ENCODE measurements at places on chromosomes 2 and 18.
A peak's percentile ranks its signal among the peaks of the same experiment; 100 is the strongest.

- no peak for DNase-seq
Measured at GRCh38 chr2:231819447-231820042, 33.3 kb downstream of the COPS7B start.

GRCh38 chr18:69934601-69935265 is 12.9 kb downstream of the CD226 start:
- DNase-seq, result no peak

- DNase-seq, result no peak
Measured at GRCh38 chr2:174561283-174561971, 36.2 kb downstream of the WIPF1 start.

DNA sequence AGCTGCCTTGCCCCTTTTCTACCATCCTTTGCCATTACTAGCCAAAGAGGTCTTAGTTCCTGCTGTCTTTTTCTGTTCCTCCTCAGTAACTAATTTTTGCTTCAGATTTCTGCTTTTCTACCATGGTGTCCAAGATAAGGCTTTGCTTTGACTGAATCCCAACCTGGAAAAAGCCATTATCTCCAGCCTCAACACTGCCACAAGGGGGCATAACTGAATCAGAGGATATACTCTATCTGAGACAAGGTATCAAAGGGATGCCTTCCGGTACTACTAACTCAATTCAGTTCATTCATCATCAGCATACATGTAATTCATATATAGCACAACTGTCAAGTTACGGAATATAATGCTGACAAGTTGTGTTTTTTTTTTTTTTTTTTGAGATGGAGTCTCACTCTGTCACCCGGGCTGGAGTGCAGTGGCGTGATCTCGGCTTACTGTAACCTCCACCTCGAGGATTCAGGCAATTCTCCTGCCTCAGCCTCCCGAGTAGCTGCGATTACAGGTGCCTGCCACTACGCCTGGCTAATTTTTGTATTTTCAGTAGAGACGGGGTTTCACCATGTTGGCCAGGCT is 11.4 kb downstream of the OSGEPL1 start:
- DNase-seq, result peak; percentile 29

GRCh38 chr2:215765729-215766360 is 247.5 kb downstream of the MREG start:
- no peak for DNase-seq

- DNase-seq, result no peak
Measured at GRCh38 chr2:52335727-52336126, 1303.8 kb upstream of the NRXN1 start.

- DNase-seq, result no peak
Measured at GRCh38 chr2:20067992-20068584, 16.7 kb upstream of the LAPTM4A start.

- DNase-seq, result no peak
Measured at GRCh38 chr18:79329786-79330185, 65.9 kb upstream of the NFATC1 start.

DNA sequence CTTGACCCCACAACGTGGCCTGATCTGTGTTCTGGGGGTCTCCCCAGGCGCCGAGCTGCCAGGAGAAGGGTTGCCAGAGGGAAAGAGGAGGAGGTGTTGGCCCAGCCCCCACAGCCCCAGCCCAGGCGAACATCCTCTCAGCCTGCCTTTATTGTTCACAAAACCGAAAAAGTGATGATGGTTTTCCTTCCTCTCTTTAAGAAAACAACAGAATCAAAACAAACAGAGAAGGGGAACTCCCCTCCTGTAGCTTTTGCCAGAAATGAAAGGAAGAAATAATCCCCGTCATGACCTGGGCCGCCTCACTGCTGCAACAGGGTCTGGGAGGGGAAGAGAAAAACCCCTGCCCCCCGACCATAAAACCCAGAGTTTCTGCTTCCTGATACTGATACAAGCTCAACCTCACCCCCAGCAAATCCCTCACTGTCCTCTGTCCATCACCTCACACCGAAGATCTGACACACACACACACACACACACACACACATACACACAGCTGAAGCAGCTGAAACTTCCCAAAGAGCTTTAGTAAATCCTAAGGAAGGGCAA is 52.0 kb downstream of the ZFP36L2 start:
- peak; percentile 60 for DNase-seq

DNA sequence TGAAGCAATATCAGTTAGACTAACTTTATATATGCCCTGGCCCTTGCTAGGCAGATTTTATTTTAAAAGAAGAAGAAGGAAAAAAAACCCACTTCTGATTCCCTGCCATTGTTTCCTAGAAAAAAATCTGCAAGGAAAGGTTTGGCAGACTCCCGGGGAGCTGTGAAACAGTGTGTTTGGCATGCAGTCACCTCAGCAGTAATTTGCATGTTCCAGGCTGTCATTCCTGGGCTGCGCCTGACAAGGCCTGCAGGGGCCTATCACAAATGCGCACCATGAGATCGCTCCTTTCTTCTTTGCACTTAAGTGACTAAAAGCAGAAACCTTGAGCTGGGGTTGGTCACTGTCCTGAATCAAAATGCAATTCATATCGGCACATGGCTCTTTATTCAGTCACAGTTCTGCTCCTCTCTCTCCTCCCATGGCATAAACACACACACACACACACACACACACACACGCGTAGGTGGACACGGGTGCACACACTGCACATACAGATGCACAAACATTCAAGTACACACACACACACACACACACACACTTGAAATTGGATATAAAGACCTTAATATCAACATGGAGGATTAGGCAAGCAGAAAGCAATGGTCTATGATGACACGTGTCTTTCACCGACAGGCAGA is 172.8 kb downstream of the MYT1L start:
- DNase-seq, result no peak

GRCh38 chr18:11839556-11839955 is 11.7 kb upstream of the CHMP1B start:
- DNase-seq, result no peak

GRCh38 chr2:73043276-73043675 is 28.2 kb downstream of the SFXN5 start:
- DNase-seq, result no peak

GRCh38 chr2:229342376-229342775 is 71.3 kb upstream of the PID1 start:
- DNase-seq, result no peak

GRCh38 chr2:72191441-72191840 is 43.8 kb upstream of the CYP26B1 start:
- DNase-seq, result no peak

DNA sequence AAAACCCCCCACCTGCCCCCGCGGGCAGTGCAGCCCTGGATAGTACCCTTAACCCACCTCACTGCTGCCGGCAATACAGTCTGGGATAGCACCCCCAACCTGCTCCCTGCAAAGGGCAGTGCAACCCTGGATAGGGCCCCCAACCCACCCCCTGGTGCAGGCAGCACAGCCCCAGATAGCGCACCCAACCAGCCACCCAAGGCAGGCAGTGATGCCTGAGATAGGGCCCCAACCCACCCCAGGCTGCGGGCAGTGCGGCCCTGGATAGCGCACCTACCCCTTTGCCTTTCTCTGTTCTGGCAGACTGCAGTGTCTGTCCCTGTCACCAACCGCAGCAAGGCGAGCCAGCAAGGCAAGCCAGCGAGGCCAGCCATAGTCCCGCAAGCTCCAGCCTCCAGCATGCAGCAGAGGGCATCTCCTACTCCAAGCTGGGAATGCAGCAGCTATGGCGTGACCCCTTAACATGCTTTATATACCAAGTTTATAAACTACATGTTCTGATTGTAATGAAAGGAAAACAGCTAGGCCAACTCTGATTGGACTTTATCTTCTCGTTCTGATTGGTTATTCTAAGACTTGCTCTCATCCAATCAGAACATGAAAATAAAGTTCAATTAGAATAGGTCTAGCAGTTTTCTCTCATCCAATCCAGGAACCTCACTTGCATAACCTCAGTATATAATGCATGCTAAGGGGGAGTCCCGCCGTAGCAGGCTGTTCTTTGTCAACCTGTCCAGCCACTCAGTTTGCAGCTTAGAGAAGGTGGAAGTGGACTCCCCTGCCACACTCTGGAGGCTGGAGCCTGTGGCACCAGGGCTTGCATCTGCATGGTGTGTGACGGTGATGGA is 34.1 kb upstream of the ANKRD62 start:
- DNase-seq, result no peak

GRCh38 chr2:136693966-136694365 is 71.4 kb upstream of the THSD7B start:
- DNase-seq, result no peak

GRCh38 chr2:134660626-134661402 is 58.0 kb downstream of the TMEM163 start:
- no peak for DNase-seq

DNA sequence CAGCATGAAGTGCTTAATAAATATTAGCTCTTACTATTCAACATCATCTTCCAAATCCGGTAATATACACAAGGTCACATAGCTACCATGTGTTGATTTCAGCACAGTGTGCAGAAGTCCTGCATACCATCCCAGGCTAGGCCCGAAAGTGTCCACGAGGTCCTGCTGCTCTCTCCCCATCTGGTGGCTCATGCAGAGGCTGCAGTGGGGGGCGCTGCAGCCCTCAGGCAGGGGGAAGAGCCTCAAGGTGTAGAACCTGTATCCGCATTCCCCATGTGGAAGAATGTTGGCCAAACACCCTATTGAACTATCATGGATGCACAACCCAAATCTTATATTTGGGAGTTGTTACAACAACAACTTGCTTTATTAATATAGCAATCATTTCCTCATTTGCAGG is 88.5 kb downstream of the ST6GAL2 start:
- DNase-seq, result no peak

- DNase-seq, result no peak
Measured at GRCh38 chr2:207987025-207987716, 38.2 kb downstream of the PLEKHM3 start.

- DNase-seq, result no peak
Measured at GRCh38 chr2:195343540-195343939, 313.5 kb upstream of the SLC39A10 start.

DNA sequence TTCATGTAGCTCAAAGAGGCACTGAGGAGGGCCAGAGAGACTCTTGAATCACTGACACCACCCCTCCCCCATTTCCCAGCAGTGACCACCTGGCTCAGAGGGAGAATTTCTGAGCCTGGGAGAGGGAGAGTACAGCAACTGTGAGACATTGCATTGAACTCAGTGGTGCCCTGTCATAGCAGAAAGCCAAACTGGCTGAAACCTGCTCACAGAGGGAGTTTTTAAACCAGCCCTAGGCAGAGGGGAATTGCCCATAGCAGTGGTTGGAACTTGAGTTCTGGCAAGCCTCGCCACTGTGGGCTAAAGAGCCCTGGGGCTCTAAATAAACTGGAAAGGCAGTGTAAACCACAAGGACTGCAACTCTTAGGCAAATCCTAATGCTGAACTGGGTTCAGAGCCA is 243.1 kb downstream of the ADCYAP1 start:
- DNase-seq, result no peak

GRCh38 chr2:106053116-106053515 is 141.0 kb downstream of the UXS1 start:
- DNase-seq, result no peak

- DNase-seq, result no peak
Measured at GRCh38 chr18:21099442-21099841, 12.2 kb downstream of the ROCK1 start.

- DNase-seq, result no peak
Measured at GRCh38 chr2:24328010-24328409, 32.3 kb downstream of the ITSN2 start.

DNA sequence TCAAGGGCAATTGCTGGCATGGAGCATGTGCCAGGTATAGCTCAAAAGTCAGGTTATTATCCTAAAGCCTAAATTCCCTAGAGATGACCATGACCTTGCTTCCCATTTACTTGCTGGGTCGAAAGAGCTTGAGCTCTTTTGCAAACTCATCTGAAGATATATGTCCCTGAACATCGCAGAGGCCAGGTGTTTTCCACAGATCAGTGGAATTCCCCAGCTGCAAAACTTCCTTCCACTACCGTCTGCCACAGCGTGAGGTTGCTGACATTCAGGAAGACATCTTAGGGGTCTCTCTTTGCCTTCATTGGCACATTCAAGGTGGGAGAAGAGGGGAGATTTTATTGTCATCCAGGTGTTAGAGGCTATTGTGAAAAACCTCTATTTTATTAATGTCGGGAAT is 171.0 kb downstream of the MIB1 start:
- no peak for DNase-seq

- no peak for DNase-seq
Measured at GRCh38 chr2:9761577-9761976, 81.7 kb upstream of the TAF1B start.

DNA sequence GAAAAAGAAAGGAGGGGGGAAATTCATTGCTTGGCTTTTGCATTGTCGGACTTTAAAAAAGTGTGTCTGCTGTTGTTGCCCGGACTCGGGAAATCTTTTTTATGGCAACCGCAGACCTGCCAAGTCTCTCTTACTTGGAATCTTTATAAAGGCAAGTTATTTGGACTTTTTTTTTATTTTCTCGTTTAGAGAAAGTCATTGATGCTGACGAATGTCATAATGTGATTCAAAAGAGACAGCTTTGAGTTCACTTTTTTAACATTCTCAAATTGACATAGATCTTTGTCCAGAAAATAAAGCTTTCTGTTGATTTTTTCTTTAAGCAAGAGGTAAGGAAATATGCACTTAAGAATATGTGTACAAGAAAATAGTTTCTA is 651 bp upstream of the ZNF521 start:
- DNase-seq, result no peak

- DNase-seq, result no peak
Measured at GRCh38 chr2:204339212-204339715, 206.0 kb upstream of the PARD3B start.

- no peak for DNase-seq
Measured at GRCh38 chr2:73868204-73868978, 24.4 kb upstream of the ACTG2 start.

DNA sequence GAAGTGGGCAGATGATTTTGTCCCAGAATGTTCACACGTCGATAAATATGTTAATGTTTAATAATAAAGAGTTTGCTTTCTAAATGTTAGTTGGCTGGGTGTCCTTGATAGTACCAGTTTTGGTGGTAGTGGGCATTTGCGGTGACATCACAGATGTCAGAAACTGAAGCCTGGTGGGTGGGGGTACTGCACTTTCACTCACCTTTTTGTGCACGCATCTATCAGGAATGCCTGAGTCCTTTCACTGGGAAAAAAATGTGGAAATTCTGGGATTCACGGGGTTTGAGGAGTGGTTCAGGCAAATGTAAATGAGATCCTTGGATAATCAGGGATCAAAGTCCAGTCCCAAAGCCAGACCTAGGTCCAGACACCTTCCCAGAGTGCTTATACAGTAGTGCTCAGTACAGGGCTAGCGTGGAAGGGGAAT is 3.2 kb downstream of the EPAS1 start:
- DNase-seq, result no peak

All from activated T-cell treated with anti-CD3 and anti-CD28 coated beads for 24 hours (primary cell).